Right forelimb (tissue), 1 donor: ENCODE measurements at places on chromosomes 13 and 19.

DNA sequence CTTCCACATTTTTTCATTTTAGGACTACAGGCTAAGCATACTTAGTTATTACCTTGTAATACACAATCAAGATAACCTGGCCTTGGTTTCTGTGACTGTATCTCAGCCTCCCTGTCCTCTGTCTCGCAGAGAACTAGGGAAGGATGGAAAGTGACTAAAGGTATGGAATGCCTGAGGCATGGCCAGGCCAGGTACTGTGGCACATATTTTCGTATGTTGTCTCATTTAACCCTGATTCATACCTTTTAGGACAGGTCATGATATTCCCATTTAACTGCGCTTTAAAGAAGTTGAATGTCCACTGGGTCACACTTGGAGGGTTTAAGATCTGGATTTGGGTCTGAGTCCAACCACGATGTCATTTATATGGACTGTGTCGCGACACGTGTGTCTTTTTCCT lies 322.6 kb downstream of the SHISA2 start:
- DNase-seq: no peak

DNA sequence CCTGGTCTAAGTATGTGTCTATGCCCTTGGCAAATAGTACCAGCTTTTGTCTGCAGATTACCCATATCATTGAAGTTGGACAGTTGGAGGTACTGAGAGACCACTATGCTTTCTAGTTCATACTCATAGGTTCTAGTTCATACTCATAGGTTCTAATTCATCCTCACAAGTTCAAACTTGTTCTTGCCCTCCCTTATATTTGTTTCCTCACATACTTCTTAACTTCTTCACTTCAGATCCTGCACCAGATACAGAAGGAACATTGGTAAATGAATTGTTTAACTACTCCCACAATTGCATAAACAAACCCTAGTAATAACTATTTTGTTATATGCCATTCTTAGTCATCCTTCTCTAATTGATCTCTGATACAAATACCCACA lies 172.2 kb downstream of the SLITRK1 start:
- no peak for DNase-seq

GRCh38 chr13:93806861-93807260 lies 580.3 kb downstream of the GPC6 start:
- no peak for DNase-seq

- no peak for DNase-seq
Measured at GRCh38 chr13:98216135-98216565, 39.1 kb upstream of the RNF113B start.

GRCh38 chr13:80586356-80586755 lies 245.4 kb upstream of the SPRY2 start:
- no peak for DNase-seq

DNA sequence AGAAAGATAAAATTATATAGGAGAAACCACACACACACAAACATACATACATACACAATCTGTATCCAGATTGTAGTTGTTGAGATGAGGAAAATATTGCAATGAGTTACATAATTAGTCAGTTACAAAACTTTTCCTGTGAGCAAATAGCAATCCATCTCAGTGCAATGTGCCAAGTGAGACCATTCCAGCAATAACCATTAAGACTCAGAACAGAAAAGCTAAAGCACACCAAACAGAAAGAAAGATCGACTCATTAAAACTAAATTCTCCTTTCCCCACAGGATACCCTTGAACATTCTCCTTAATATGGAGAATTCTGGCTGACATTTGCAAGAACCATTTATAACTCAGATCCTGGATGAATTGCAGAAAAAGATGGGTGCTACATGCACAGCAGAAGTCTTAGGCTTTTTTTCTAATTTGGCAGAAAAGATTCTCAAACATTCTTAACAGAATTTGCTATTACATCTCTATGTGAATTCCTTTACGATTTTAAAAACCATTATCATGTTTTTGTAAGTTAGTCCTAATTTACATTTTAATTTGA lies 1341.2 kb upstream of the SPRY2 start:
- no peak for DNase-seq

GRCh38 chr19:1409204-1410005 lies 2.0 kb downstream of the DAZAP1 start:
- DNase-seq: no peak

GRCh38 chr13:74005320-74006157 lies 128.7 kb downstream of the KLF12 start:
- no peak for DNase-seq

- DNase-seq: no peak
Measured at GRCh38 chr13:48159401-48159800, 64.5 kb upstream of the MED4 start.

DNA sequence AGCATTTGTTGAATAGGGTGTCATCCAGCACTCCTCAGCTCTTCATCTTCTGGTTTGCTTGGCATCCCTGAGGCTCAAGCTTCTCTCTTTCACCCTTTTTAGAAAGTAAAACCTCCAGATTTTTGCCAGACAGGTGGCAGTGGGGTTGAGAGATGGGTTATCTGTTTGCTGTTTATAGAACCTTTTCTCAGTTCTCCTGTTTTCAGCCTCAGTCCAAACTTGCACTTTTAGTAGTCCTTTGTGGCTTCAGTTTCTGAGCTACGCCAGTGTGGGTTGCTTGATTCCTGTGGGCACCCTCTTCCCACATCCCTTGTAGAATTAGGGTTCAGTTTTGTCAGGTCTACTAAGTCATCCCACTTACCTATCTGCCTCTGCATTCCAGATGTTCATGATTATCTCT lies 147.9 kb downstream of the PAN3 start:
- no peak for DNase-seq

- DNase-seq: no peak
Measured at GRCh38 chr19:13031917-13032623, 36.8 kb downstream of the NFIX start.

- DNase-seq: no peak
Measured at GRCh38 chr13:85864963-85865530, 65.8 kb upstream of the SLITRK6 start.

DNA sequence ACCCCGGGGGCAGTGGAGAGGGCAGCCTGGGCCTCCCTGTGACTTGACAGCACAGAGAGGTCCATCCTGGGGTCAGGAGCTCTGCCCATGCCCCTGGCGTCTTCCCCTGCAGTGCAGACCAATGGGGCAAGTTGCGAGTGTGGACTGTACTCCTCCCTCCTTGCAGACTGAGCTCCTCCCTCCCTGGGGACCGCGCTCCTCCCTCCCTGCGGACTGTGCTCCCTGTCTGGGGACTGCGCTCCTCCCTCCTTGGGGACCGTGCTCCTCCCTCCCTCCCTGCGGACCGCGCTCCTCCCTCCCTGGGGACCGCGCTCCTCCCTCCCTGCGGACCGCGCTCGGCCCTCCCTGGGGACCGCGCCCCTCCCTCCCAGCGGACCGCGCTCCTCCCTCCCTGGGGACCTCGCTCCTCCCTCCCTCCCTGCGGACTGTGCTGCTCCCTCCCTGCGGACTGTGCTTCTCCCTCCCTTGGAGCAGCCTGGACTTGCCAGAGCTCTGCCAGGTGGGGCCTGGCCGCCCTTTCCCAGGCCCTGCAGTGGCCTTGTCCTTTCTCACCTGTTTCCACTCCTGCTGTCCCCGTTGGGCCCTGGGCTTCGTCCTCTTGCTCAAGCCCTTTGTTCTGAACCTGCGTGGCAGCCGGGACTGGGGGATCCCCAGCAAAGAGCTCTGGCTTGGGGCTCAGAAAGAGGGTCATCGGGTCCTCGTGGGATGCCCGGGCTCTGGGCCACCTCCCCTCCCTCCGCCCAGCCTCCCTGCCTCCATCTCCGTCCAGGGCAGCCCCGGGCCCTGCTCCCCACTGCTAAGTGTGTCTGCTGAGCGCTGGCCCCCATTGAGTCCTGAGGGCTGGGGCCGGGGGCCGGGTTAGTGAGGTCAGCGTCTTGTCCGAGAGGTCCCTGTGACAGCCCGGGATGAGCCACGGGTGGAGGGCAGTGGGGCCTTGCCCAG lies 6.8 kb downstream of the GAMT start:
- DNase-seq: no peak

DNA sequence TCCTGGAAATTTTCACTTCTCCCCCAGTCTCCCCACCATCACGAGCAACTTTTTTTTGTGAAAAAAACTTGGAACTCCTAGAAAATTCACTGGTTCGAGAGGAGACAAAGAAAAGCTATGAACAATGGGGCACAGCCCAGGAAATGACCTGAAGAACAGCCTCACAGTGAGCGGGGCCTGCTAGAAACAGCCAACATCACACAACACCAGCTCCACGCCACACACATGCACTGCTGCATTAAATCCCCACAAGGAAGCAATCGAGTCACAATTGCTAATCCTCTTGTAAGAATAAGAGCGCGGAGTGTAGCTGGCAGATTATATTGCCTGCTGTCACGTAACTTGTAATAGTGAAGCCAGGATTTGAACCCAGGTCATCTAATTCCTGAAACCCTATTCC lies 48.8 kb downstream of the SLC7A1 start:
- no peak for DNase-seq

DNA sequence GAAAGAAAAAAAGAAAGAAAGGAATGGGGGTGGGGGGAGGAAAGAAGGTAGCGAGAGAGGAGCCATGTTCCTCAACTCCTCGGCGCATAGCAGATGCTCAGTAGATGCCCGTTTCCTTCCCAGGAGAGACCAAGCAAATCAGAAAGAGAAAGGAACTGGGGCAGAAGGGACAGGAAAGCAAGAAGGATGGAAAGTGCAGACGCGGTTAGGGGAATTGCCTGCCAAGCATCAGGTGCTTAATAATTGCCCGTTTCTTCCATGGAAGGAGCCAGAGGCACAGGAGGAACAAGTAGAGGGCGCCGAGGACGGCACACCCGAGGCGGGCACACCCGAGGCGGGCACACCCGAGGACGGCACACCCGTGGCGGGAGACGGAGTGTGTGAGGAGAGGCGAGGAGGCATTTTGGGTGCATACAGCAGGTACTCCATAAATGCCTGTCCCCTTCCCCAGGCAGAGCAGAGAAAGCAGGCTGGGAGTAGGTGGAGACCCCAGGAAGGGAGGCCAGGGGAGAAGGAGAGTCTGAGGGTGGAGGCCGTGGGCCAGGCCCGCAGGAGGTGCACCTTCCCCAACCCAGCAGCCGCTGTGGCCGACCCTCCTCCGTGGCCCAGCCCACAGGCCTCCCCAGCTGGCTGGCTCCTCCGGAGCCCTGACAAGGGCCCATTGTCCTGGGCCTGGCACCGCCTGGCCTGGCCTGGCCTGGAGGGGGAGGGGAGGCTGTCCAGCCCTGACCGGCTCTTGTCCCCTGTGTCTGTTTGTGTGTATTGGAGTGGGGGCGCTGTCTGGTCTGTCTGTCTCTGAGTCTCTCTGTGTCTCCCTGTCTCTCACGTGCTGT lies 14.6 kb downstream of the JOSD2 start:
- no peak for DNase-seq

DNA sequence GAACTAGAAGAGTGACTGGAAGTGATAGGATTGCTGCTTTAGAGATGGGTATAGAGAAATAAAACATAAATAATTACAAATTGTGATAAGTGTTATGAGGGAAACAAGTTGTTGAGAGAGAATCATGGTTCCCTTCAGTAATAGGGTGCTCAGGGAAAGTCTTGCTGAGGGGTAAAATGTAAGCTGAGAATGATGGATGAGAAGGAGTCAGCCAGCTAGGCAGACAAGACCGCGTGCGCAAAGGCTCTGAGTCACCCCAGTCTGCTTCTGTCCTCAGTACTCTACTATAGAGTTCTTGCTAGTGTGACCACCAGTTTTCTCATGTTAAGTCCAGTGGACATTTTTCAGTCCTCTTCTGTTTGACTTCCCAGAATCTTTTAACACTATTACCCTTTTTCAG lies 39.5 kb downstream of the PCCA start:
- no peak for DNase-seq

DNA sequence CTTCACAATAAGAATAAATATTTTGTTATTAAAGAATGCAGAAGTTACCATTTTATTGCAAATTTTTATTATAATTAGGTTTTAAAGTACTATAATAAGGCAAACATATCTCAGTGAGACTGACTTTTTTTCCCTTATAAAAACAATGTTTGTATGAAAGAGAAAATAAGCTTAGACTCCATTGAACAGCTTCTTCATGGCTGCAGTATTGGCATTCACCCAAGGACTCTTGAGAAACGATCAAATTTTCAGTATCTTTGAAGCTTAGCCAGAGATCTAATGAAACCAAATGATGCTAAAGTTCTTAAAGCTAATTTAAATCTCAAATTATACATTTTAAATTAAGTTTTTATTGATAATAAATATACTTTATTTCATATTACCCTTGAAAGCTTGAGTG lies 128.3 kb downstream of the GGACT start:
- no peak for DNase-seq

DNA sequence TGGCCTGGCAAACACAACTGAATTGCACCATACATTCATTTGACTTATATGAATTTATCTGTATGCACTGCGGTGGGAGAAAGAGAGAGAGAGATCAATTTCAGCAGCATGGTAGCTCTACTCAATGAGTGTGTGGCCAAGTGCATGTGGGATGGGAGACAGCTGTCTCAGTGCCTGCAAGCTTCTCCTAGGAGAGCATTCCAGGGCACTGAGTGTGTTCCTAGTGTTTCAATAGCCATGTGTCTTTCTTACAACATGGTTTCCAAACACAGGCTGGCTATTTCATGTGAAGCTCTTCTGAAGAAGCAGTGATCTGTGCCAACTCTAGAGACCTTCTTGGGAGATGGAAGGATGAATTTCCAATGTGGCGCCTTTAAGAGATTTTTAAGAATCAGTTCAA lies 43.5 kb downstream of the NEK5 start:
- no peak for DNase-seq

DNA sequence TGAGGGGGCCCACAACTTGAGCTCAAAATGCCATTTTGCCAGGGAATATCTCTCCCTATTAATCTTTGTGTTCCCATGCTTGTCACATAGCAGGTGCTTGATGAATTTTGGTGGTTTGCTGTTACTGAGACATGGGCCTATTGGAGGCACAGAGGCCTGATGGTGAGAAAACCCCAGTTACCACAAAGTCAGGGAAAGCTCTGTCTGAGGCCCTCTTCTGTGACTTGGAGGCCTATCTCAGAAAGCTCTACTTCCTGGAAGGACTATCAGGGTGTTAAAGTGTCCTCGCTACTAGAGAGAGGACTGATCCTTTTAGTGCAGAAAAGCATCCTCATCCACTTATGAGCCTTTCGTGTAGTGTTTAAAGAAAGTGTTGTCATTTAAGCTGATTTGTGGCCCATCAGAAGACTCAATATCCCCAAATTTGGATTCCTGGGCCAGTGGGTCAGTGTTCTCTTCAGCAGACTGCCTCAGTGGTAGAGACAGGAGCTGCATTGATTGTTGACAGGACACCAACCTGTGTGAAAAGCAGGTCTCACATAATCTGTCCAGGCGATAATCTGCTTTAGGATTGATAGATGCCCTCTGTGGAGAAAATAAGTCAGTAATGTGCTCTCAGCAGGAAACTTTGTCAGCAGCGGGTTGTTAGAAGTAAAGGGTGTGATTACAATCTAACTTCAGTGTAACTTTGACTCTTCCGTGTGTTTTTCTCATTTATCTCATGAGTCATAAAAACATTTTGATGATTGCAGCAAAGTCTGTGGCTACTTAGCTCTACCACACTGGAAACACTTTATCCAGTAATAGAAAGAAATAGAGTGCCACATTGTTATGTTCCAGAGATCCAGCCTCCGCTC lies 121.0 kb downstream of the AKAP11 start:
- no peak for DNase-seq

GRCh38 chr13:106602178-106602577 lies 34.2 kb upstream of the ARGLU1 start:
- DNase-seq: no peak

GRCh38 chr19:32875428-32875827 lies 5.9 kb upstream of the SLC7A9 start:
- no peak for DNase-seq

- no peak for DNase-seq
Measured at GRCh38 chr13:91144054-91144453, 203.4 kb upstream of the MIR17HG start.

- DNase-seq: no peak
Measured at GRCh38 chr13:22461854-22462490, 718.8 kb upstream of the SGCG start.
